ENCODE measurements at places on chromosomes 1 and 21.
A peak's percentile ranks its signal among the peaks of the same experiment; 100 is the strongest.

DNA sequence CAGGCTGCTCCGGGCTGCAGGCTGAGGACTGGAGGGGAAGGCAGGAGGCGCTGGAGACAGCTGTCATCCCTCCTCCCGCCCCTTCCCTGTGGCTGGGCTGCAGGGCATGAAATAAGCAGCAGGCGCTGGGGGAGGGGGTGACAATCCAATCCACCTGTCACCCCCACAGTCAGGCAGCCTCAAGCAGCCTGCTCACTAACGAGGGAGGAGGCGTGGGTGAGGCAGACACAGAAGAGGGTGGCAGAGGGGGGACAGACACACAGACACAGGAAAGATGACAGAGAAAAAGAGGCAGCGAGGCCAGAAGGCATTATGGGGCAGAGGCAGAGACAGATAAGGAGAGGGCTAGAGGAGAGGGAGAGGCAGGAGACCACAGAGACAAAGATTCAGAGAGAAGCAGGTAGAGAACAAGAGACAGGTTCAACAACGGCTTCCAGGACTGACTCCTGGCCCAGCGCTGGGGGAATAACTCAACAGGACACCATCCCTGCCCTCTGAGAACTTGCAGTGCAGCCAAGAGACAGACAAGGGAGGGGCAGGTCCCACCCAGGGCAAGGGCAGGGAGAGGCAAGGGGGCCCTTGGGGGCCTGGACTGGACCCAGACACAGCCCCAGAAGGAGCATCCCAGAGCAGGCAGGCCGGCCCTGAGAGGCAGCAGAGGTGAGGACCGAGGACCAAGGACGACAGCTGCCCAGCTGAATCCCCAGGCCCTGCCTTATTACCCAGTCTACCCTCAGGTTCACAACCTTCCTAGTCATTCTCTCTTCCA, 11.2 kb downstream of the MEF2D start:
- DNase-seq, result peak; percentile 19

GRCh38 chr1:70169018-70169839, 36.1 kb downstream of the LRRC40 start:
- DNase-seq, result no peak

DNA sequence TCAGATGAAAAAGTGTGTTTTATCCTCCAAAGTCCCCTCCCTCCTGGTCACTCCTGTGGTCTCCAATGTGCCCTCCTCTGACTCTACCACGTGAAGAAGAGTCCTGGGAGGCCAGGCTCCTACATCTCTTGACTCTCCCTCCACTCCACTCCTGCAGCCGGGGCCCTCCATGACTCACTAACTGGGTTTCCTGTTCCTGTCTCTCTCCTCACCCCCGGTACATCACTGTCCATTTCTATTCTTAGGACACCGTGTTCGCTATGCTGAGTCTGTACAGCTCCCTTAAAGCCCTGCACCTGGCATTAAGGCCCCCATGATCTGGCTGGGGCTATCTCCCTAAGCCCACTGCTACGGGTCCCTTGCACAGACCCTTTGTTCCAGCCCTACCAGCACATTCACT, 93.4 kb downstream of the BCAR3 start:
- no peak for DNase-seq

DNA sequence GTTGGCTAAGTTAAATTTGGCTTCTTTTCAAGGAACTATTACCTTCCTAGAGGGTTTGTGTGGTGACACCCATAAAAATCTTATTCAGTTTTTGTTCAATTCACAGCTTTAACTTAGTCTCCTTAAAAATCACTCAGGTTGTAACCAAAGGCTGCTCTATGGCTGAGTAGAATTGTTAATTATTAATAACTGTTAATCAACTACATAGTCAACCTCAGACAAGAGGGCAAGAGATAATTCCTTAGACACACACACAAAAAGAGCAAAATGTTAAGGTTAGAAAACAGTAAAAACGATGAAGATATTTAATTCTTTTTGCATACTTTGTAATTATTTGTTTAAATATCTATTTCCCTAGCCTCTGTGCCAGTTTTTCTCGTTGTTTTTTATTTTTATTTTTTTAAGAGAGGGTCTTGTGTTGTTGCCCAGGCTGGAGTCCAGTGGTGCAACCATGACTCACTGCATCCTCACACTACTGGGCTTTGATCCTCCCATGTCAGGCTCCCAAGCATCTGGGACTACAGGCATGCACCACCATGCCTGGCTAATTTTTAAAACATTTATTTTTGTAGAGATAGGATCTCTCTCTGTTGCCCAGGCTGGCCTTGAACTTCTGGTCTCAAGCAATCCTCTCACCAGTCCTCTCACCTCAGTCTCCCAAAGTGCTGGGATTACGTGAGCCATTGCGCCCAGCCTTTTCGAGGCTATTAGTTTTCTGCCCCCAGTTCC, 215.2 kb downstream of the DISC1 start:
- no peak for DNase-seq

- DNase-seq, result no peak
These were observed 60.3 kb downstream of the KIF26B start for GRCh38 chr1:245215071-245215470.

GRCh38 chr1:8474369-8474768, 156.5 kb downstream of the SLC45A1 start:
- DNase-seq, result no peak
